ENCODE measurements at places on chromosomes 3 and 15. TPM values are rescaled to one million over a fixed set of nuclear protein-coding genes. Genes with fewer than 3 reads are reported as not detected.

- no peaks in the 10 kb centered on the region for H3K36me3 ChIP-seq
- peaks cover 3% of the 10 kb centered on the region for H3K4me1 ChIP-seq
- H3K4me3 ChIP-seq: no peak overlapping the region
- H3K27ac ChIP-seq: no peak overlapping the region
- no peak for DNase-seq
These were observed 90.8 kb downstream of the MCTP2 start for GRCh38 chr15:94322141-94322540.

- H3K36me3 ChIP-seq: no peaks in the 10 kb centered on the region
- H3K27ac ChIP-seq: no peak overlapping the region
- no peak overlapping the region for H3K4me3 ChIP-seq
- no peaks in the 10 kb centered on the region for H3K27me3 ChIP-seq
- H3K4me1 ChIP-seq: no peaks in the 10 kb centered on the region
- no peak for DNase-seq
These were observed 388.2 kb downstream of the CACNA2D3 start for GRCh38 chr3:54510506-54510905.

The GABRG3 gene
- not detected for polyA plus RNA-seq

- no peaks in the 10 kb centered on the region for H3K36me3 ChIP-seq
- peak overlapping the region; percentile 67 for H3K27ac ChIP-seq
- H3K4me1 ChIP-seq: no peaks in the 10 kb centered on the region
- DNase-seq: no peak
- H3K27me3 ChIP-seq: no peaks in the 10 kb centered on the region
These were observed 28.9 kb downstream of the CLEC3B start for GRCh38 chr3:45055032-45055410.

- no peaks in the 10 kb centered on the region for H3K4me1 ChIP-seq
- H3K36me3 ChIP-seq: no peaks in the 10 kb centered on the region
- H3K27ac ChIP-seq: no peak overlapping the region
- DNase-seq: no peak
These were observed 16.0 kb upstream of the MINDY4B start for GRCh38 chr3:150921209-150921608.

- H3K27ac ChIP-seq: no peak overlapping the region
- no peak for DNase-seq
These were observed 54.9 kb downstream of the HCN4 start for GRCh38 chr15:73313861-73314260.

DNA sequence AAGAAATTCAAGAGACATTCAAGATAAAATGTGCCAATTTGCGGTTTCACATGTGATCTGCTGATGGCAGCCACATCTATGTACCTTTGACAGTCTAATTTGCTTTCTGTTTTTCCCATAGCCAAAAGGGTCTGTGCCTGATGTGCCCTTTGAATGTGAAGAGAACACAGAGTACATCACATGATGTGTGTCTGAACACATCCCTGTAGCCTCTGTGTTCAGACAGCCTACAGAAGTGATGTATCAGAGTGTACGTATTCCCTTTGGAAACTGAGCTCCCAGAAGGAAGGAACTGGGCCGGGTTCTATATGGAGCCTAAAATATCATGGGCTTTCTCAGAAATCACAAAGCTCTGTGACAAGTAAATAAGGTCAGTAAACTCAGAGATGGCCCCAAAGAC, 52.4 kb downstream of the BOC start:
- H3K27ac ChIP-seq: no peak overlapping the region
- H3K27me3 ChIP-seq: no peaks in the 10 kb centered on the region
- no peak for DNase-seq
- H3K4me1 ChIP-seq: no peaks in the 10 kb centered on the region
- H3K36me3 ChIP-seq: no peaks in the 10 kb centered on the region

GRCh38 chr3:172177046-172177445, 137.7 kb downstream of the FNDC3B start:
- H3K4me1 ChIP-seq: peaks cover 9% of the 10 kb centered on the region
- H3K4me3 ChIP-seq: no peak overlapping the region
- H3K27me3 ChIP-seq: no peaks in the 10 kb centered on the region
- no peak overlapping the region for H3K27ac ChIP-seq
- no peaks in the 10 kb centered on the region for H3K36me3 ChIP-seq
- DNase-seq: no peak

The SSR3 gene
- polyA plus RNA-seq: 96.1 TPM

DNA sequence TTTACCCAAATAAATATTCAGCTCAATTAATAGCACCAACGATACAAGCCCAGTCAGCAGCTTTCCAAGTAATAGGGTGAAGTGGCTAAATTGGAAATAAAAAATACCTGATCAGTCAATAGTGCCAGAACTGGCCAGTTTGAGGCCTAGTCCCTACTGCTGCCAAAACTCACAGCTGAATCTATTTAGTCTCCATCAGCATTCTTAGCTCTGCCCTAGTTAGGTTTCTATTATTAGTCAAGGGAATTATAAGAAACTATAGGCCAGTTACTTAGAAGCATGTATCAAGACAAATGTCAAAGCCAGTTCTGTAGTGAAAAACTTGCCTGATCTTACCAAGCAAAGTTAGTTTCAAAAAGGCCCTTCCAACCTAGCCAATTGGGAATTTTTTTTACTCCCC, 146.2 kb upstream of the ZBTB20 start:
- no peak overlapping the region for H3K27ac ChIP-seq
- no peak for DNase-seq
- H3K36me3 ChIP-seq: no peaks in the 10 kb centered on the region
- no peaks in the 10 kb centered on the region for H3K27me3 ChIP-seq

The ADAMTS9 gene
- 4.1 TPM for polyA plus RNA-seq

DNA sequence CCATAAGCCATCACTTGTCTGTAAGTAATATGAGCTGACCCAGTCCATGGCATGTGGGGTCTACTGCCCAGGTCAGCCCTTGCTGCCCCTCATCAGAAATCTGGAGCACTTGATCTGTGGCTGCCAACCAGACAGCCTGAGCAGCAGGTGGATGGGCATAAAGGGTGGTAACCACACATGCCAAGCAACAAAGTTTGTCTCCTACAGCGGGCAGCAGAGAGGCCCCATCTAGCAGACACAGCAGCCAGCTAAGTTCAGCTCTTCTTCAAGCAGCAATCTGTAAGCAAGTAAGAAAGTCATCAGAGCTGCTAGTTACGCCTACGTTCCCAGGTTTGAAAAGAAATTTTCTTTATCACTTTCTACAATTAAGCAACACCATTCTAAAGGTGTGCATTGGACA, 27.9 kb downstream of the CHCHD4 start:
- no peaks in the 10 kb centered on the region for H3K27me3 ChIP-seq
- H3K4me3 ChIP-seq: no peak overlapping the region
- no peaks in the 10 kb centered on the region for H3K4me1 ChIP-seq
- H3K27ac ChIP-seq: no peak overlapping the region
- no peaks in the 10 kb centered on the region for H3K36me3 ChIP-seq

The PCSK6 gene
- 0.10 TPM for polyA plus RNA-seq

The ZBTB47 gene
- 13.0 TPM for polyA plus RNA-seq

The SLC22A13 gene
- polyA plus RNA-seq: 0.29 TPM

DNA sequence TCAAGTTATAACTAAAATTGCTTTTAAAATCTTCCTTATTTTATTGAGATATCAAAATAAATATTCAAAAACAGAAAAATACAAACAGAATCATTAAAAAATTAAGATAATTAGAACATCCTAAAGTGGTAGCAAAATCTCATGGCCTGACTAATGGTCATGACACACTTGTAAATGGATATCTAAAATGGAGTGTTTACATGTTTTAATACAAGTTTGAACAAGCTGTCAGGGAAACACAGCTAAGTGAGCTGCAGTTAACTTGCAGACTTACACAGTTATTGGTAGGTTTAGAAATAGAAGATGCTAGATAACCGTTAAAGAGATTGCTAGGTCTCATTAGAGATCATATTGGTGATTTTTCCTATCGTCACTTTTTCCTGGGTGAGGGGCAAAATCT, 242.3 kb downstream of the LPP start:
- H3K36me3 ChIP-seq: no peaks in the 10 kb centered on the region
- no peak for DNase-seq
- no peaks in the 10 kb centered on the region for H3K4me1 ChIP-seq
- H3K27me3 ChIP-seq: no peaks in the 10 kb centered on the region
- H3K27ac ChIP-seq: no peak overlapping the region

- H3K4me3 ChIP-seq: peak within 1 kb of the TSS; percentile 61
- peaks cover 27% of the 10 kb centered on the region for H3K36me3 ChIP-seq
- no peak for DNase-seq
- no peaks in the 10 kb centered on the region for H3K27me3 ChIP-seq
These were observed at the start of gene TM4SF1 for GRCh38 chr3:149377408-149378364. Gene TM4SF1, minus strand, starts transcription at chr3:149377649. Its CDS starts 102 bp downstream, at chr3:149377547.

The PPP1R14D gene
- not detected for polyA plus RNA-seq

The HGD gene
- not detected for polyA plus RNA-seq

GRCh38 chr3:38455639-38456430, 2.1 kb downstream of the ACVR2B start:
- peak overlapping the region; percentile 87 for H3K4me3 ChIP-seq
- peak overlapping the region; percentile 25 for H3K27ac ChIP-seq
- H3K4me1 ChIP-seq: peaks cover 37% of the 10 kb centered on the region
- peak; percentile 58 for DNase-seq

GRCh38 chr3:170705131-170705530, 119.3 kb upstream of the SLC7A14 start:
- H3K27me3 ChIP-seq: no peaks in the 10 kb centered on the region
- peaks cover 5% of the 10 kb centered on the region for H3K4me1 ChIP-seq
- no peak overlapping the region for H3K4me3 ChIP-seq
- no peaks in the 10 kb centered on the region for H3K36me3 ChIP-seq
- peak overlapping the region; percentile 19 for H3K27ac ChIP-seq

The RNF111 gene
- 19.8 TPM for polyA plus RNA-seq

DNA sequence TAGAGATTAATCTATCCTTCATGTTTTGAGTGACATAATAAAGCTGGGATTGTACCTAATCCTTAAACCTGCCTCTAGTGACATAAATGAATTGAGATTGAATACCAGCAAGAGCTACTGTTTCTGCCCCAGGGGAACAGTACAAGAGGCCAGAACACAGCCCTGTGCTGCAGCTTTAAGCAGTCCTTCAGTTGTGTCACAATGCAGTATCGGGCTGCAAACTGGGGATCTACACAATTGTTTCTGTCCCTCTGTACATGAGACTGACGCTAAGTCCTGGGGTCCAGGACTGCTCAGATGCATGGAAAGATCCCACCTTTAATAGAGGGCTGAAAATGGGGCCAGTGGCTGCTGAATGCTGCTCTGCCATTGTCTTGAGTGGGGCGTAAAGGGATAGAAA, 87.5 kb downstream of the MINAR1 start:
- no peaks in the 10 kb centered on the region for H3K36me3 ChIP-seq
- no peak overlapping the region for H3K27ac ChIP-seq
- no peaks in the 10 kb centered on the region for H3K27me3 ChIP-seq
- H3K4me1 ChIP-seq: peaks cover 6% of the 10 kb centered on the region
- H3K4me3 ChIP-seq: no peak overlapping the region

DNA sequence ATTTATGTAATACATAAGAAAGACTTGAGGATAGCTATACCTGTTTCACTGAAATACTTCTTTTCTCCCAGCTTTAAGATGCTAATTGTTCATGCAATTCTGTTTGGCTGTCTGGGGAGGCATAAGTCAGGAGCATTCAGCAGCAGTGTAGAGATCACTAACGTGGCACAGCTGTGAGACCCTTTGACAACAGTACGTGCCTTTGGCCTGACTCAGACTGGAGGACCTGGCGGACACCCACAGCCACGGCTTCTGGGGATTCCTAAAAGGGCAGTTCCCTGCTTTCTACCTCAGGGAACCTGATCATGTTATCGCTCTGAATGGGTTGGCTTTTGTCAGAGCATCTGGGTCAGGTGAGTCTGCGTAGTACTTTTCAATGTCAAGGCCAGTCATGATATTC, 295.0 kb upstream of the ICE2 start:
- H3K4me3 ChIP-seq: no peak overlapping the region
- no peaks in the 10 kb centered on the region for H3K27me3 ChIP-seq
- no peaks in the 10 kb centered on the region for H3K4me1 ChIP-seq

The TMC3 gene
- not detected for polyA plus RNA-seq

DNA sequence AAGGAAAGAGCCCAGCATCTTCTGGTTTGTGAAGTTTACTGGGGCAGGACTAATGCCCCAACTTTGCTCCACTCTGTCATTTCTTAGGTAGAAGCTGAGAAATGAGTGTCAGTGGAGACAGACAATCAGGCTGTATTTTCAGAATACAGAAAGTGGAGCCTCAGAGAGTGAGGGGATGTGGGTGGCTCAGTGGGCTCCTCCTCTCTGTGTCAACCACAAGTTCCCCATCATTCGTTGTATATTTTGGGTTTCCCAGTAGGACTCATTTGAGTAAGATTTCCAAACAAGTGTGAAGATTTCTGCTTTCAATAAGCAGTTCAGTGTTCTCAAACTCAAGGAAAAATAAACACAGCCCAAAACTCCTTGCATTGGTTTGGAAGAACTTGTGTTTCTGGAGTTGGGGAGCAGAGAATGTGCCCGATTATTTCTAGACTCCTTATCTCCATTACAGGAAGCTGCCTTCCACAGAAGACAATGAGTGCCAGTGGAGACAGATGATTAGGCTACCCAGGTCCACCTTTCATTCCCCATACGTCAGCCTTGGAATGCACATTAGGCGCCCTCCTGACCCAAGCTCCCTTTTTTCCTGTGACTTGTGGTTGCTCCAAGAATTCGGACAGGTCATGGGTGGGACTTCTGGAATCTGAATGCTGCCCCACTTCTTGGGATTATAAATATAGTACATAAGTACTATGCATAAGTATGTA, 792.1 kb upstream of the LMCD1 start:
- no peaks in the 10 kb centered on the region for H3K36me3 ChIP-seq
- no peak overlapping the region for H3K27ac ChIP-seq
- no peak overlapping the region for H3K4me3 ChIP-seq
- DNase-seq: no peak

DNA sequence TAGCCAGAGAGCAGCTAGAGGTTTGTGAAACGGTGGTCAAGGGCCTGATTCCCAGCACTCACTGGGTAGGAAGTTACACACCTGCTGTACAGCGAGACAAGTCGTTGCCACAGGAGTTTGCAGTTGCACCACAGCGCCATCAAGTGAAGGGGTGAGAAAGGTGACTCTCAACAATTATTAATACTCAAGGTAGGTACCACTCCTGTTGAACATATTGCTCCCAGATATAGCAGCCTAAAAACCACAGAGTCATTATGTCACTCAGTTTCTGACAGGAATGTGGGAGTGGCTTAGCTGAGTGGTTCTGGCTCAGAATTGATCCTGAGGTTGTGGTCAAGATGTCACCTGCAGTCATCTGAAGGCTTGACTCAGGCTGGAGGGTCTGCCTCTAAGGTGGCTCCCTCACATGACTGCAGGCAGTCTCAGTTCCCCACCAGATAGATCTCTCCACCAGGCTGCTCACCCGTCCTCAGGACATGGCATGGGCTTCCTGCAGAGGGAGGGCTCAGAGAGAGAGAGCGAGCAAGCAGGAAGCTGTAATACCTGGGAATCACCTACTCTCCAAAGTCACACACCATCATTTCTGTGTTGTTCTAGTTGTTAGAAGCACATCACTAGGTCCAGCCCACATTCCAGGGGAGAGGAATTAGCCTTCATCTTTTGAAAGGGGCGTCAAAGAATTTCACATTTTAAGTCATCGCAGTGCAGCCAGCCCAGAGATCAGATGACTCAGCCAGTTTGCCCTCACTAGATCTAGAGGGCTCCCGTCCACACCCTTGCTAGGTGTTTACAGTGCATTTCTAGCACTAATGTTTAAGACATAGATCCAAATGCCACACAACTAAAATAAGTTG, 17.0 kb upstream of the ANO10 start:
- no peak overlapping the region for H3K4me3 ChIP-seq
- H3K36me3 ChIP-seq: no peaks in the 10 kb centered on the region
- H3K4me1 ChIP-seq: no peaks in the 10 kb centered on the region

Data from SK-N-SH (cell line).